ENCODE measurements at places on chromosomes 16 and 17. TPM values are rescaled to one million over a fixed set of nuclear protein-coding genes. Genes with fewer than 3 reads are reported as not detected.

The IL21R gene
- 0.13 TPM for total RNA-seq

The SULT1A4 gene
- total RNA-seq: 17.7 TPM

The CBX2 gene
- 6.7 TPM for total RNA-seq

The NETO2 gene
- total RNA-seq: 19.7 TPM

DNA sequence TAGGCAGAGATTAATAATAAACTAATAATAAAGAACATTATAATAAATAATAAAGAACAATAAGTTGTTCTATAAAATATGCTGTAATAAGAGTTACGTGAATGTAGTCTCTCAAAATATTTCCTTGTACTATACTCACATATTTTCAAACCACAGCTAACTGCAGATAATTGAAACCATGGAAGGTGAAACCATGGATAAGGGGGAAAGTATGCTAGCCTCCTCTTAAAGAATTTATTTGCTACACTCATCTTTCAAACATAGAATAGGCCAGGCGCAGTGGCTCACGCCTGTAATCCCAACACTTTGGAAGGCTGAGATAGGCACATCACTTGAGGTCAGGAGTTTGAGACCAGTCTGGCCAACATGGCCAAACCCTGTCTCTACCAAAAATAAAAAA, 18.5 kb downstream of the CYTH1 start:
- DNase-seq: no peak

- no peak for DNase-seq
Observed at GRCh38 chr16:50197582-50197981, 44.5 kb downstream of the TENT4B start.

DNA sequence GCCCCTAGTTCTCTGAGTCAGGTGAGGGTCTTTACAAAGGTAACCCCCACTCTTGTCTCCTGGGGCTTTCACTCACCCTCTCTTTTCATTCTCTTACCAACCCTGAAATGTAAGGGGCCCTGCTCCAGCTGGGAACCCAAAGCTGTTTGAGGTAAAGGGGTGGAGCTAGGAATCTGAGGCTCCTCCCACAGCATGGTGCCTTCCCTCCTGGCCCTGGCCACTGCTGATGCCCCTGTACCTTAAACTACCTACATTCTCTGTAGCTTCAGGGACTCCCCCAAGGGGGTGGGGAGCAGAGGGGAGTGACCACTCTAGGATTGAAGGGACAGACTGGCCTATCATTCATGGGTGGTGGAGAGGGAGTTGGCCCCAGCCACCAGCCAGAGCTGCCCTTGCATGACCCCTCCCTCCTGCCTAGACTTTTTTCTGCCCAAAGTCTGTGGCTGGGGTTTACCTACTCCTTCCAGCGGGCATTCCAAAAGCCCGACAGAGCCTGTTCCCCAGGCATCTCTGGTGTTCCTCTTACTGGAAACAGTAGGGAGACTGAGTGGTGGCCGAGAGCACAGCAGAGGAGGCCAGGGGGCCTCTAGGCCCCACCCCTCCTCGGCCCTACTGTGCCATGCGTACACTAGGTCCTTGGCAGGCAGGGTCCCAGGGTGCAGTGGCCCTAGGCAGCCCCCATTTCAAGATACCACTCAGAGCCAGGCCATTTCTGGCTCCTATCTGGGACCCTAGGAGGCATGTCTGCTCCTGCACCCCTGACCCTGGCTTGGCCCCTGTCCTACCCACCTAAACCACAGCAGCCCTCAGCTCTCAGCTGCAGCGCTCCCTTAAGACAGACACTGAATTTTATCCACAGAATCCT, 9.5 kb downstream of the DOK4 start:
- DNase-seq: no peak

DNA sequence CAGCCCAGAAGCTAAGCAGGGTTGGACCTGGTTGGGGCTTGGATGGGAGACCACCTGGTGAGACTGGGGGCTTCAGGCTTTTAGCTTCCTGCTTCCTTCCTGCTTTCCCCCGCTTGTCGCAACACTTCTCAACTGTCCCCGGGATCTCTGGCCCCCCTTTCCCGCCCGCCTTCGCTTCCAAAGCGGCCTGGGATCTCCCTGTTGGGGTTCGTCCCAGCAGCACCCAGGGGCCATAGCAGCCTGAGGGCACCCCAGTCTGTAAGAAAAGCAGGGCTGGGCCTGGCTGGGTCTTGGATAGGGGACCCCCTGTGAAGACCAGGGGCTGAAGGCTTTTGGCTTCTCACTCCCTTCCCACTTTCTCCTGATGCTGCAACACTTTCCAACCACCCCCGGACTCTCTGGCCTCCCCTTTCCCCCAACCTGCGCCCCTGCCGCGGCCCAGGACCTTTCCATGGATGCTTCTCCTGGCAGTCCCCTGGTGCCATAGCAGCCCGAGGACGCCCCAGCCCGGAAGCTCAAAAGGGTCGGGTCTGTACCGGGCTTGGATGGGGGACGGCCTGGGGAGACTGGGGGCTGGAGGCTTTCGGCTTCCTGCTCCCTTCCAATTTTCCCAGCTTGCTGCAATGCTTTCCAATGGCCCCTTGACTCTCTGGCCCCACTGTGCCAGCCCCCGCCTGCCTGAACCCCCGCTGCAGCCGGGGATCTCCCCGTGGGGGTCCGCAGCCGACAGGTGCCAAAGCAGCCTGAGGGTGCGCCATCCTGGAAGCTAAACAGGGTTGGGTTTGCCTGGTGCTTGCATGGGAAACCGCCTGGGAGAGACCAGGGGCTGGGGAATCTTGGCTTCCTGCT, 2276.2 kb downstream of the TP53TG3F start:
- no peak for DNase-seq

- DNase-seq: no peak
Observed at GRCh38 chr17:64964796-64965195, 45.5 kb upstream of the LRRC37A3 start.

DNA sequence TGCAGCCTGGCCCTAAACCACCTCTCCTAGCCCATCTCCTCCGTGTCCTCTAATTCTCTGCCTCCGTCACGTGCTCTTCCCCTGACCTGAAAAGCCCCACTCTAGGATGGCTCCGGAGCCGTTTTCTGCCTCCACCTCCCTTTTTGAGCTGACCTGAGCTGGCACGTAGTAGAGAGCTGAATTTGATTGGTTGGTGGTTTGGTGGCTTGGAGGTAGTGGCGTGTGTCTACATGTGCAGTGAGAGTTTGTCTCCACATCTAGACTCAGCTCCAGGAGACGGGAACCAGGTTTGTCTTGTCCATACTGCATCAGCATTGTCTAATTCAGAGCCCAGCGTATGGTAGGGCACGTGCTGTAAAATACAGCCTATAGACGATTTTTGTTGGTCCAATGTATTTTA, 3.0 kb downstream of the SBK1 start:
- DNase-seq: no peak

DNA sequence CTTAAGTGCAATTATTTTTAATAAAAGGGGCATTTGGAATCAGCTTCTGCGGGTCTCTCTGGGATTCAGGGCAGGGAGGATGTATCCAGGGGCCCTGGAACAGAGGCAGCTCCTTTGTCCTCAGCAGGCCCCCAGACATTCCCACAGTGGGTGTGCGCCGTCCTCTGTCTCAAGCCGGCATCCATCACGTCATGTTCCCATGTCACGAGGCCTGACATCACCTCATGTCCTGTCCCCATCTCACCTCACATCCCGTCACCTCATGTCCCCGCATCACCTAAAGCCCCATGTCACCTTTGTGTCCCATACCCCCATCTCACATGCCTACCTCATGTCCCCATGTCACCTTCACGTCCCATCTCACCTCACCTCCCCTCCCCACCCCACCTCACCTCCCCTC, 18.5 kb downstream of the GAA start:
- no peak for DNase-seq

DNA sequence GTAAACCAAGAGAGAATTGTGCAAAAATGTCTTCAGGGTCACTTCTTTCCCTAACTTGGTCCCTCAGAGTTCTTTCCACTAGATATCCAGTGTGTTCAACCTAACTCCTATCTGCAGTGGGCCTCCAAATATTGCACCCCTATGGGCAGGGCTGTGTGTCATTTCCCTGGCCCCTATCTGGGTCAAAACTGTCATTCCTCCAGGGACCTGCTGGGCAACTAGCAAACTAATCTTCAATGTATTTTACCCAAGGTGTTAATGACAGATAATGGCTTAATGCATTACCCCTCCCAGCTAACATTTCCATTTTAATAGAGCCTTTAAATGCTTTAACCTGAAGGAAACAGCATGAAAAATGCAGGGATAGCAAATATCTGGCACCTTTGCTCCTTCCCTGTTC, 25.8 kb upstream of the SKAP1 start:
- DNase-seq: no peak
